ENCODE measurements at places on chromosomes 4 and X. TPM values are rescaled to one million over a fixed set of nuclear protein-coding genes. Genes with fewer than 3 reads are reported as not detected.

Gene PLP2
- 47.5 TPM for total RNA-seq

Gene PAGE1
- total RNA-seq: not detected

Gene ADH1B
- not detected for total RNA-seq

Gene GASK1B
- 0.60 TPM for total RNA-seq

Gene RUFY3
- 38.0 TPM for total RNA-seq

Gene BEX4
- total RNA-seq: 25.6 TPM

Gene FRYL
- total RNA-seq: 114 TPM

Gene NPFFR2
- total RNA-seq: not detected

Gene CXCL1
- total RNA-seq: not detected

Gene PITX2
- total RNA-seq: not detected

DNA sequence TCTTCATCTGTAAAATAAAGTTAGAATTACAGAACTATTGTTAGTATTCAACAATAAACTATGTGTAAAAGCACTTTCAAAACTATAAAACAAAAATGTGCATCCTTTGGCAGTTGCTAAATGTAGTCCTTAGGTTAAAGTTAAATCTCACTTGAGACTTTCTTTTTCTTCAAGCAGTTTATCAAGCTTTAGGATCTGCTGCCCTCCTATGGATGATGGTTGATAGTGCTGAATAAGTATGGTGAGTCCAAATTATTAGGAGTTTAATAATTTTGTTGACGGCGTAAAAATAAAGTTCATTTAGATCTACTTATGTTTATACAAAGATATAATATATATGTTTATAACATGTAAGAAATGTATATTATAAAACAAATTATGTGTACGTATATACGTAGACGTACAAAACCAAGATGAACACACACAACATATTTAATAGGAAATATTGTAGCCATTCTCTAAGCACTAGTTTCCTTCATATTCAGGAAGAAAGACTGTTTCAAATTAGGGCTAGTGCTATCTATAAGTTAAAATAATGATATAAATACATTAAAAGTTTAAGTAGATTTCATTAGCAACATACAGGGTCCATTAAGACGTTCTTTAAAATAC, 22.3 kb downstream of the UGT2A2 start:
- DNase-seq: no peak
- no peaks in the 10 kb centered on the region for H3K4me1 ChIP-seq
- H3K36me3 ChIP-seq: no peaks in the 10 kb centered on the region
- H3K27me3 ChIP-seq: no peaks in the 10 kb centered on the region

DNA sequence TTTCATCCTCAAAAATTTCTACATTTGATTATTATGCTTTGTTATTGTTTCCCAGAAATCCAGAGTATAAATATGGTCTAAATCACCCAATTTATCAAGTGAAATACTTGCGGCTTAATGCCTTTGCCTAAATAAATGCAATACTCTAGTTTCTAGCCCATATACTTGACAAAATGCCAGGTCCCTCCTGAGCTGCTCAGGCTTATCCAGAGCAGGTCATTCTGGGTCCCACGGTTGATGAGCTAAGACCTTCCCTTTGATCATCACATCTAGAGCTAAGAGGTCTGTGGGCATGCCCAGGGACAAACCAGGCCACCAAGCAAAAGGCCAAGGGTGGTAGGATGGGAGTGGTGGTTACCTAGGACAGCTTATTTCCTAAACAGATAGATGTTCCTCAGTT, 180.1 kb downstream of the SMIM20 start:
- peaks cover 5% of the 10 kb centered on the region for H3K27me3 ChIP-seq
- H3K4me1 ChIP-seq: peaks cover 7% of the 10 kb centered on the region
- H3K36me3 ChIP-seq: peaks cover 10% of the 10 kb centered on the region
- no peak overlapping the region for H3K27ac ChIP-seq
- no peak overlapping the region for H3K4me3 ChIP-seq

DNA sequence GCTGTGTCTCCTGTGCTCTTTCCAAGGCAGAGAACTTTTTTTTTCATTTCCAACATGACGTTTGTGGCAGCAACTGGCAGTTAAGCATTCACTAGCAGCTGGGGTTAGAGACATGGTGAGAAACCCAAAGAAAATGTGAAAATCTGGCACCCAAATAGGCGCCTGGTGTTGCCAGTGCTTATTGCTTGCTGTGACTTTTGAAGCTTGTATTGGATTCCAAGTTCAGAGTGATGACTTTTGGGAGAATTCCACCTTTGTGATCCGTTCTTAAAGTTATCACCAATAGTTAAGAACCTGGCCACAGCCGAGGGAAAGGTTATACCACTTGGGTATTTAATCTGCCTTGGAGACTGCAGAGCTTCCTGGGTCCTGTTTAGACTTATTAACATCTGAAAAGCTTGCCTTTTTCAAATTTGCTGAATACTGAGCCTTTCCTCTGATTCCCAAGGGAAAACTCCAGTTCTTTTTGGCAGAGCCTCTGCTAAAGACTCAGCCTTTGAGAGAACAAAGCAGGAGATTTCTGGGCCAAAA, 101.0 kb downstream of the OPHN1 start:
- DNase-seq: no peak
- H3K4me3 ChIP-seq: no peak overlapping the region
- H3K27me3 ChIP-seq: no peaks in the 10 kb centered on the region
- no peaks in the 10 kb centered on the region for H3K4me1 ChIP-seq
- no peaks in the 10 kb centered on the region for H3K36me3 ChIP-seq

GRCh38 chrX:141402897-141403610, 160.7 kb upstream of the SPANXC start:
- H3K4me1 ChIP-seq: no peaks in the 10 kb centered on the region
- H3K27ac ChIP-seq: no peak overlapping the region
- DNase-seq: no peak
- H3K4me3 ChIP-seq: no peak overlapping the region
- no peaks in the 10 kb centered on the region for H3K27me3 ChIP-seq
- no peaks in the 10 kb centered on the region for H3K36me3 ChIP-seq

DNA sequence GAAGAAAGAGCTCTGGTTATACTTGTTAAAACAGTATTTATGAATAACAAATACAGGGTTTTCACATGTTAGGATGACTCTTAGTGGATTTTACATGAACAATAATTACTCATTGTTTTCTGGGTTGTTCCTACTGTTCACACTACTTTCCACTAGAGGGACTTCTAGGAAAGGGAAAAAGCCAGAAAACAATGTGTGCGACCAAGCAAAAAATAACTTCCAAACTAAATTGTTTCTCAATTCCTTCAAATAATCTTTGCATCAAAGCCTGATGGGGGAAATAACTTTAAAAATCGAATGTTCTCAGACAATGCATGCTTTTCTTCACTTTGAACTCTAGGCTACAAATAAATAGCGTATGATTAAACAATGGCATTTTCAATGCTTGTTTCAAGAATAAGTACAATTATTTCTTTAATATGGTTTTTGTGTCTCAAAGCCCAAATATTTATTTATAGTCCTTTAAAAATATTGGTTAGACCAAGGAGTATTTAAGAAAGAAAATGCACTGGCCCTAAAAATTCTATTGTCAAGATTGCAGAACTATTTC, 72.1 kb upstream of the ETNPPL start:
- peaks cover 5% of the 10 kb centered on the region for H3K4me1 ChIP-seq
- no peak for DNase-seq
- H3K27me3 ChIP-seq: peaks cover 7% of the 10 kb centered on the region
- no peaks in the 10 kb centered on the region for H3K36me3 ChIP-seq

GRCh38 chr4:47053485-47053884, 22.1 kb downstream of the GABRB1 start:
- DNase-seq: no peak
- no peaks in the 10 kb centered on the region for H3K36me3 ChIP-seq
- H3K4me1 ChIP-seq: no peaks in the 10 kb centered on the region
- no peak overlapping the region for H3K27ac ChIP-seq

DNA sequence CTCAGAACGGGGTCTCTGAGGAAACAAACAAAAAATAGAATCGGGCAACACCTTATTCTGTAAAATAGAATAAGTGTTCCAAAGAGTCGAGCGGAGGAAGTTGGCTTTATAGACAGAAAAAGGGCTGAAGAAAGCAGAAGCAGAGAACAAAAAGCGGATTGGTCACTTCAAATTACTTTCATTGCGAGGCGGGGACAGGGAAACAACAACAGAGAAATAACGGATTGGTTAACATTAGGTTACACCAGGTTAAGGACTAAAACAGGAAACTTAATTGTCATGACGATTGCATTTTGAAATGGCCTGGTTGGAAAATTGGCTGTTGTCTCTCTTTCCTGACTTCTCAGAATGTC, 433 bp upstream of the COQ2 start:
- peaks cover 40% of the 10 kb centered on the region for H3K4me1 ChIP-seq
- H3K27me3 ChIP-seq: no peaks in the 10 kb centered on the region
- peak overlapping the region; percentile 98 for H3K27ac ChIP-seq
- no peak for DNase-seq

DNA sequence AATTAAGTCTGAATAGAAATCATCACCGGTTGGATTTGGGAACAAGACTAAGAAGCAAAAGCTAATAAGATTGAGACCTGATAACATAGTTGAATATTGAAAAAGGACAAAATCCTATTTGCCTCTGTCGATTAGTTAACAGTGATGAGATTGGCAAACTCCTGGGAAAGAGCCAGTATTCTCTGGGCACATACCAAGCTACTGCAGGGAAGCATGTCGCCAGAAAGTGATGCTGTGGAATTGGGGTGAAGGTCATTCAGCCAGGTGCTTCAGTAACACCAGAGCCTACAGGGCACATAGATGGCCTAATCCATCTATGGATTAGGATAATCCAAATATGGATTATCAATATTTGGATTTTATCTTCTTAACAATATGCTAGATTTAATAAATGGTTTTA, 44.0 kb downstream of the OSTC start:
- H3K4me1 ChIP-seq: no peaks in the 10 kb centered on the region
- H3K27me3 ChIP-seq: peaks cover 5% of the 10 kb centered on the region
- H3K27ac ChIP-seq: no peak overlapping the region
- H3K4me3 ChIP-seq: no peak overlapping the region

DNA sequence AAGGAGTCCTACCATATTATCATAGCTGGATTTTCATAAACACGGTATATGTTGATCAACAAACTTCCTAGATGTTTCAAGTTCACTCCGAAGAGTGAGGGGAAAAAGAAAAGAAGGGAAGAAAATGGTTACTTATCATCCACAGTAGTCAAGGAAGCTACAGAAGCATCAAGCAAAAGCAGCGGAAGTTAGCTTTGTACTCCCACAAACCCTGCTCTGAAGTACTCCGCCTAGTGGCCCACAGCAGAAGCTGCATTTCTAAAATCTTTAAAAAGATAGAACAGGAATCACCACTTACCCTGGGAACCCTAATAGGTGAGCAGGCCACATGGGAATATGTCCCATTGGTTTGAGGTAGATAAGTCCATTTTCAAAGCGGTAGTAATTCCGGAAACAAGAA, 28.5 kb upstream of the FRG1 start:
- no peaks in the 10 kb centered on the region for H3K4me1 ChIP-seq
- H3K27ac ChIP-seq: no peak overlapping the region
- H3K4me3 ChIP-seq: no peak overlapping the region
- H3K36me3 ChIP-seq: peaks cover 6% of the 10 kb centered on the region

- no peak for DNase-seq
- peaks cover 18% of the 10 kb centered on the region for H3K4me1 ChIP-seq
- H3K4me3 ChIP-seq: peak overlapping the region; percentile 65
- H3K27me3 ChIP-seq: no peaks in the 10 kb centered on the region
- peak overlapping the region; percentile 82 for H3K27ac ChIP-seq
Observed at GRCh38 chr4:88230969-88231771, 53.2 kb downstream of the PPM1K start.

GRCh38 chr4:165802452-165802851, 70.6 kb upstream of the TLL1 start:
- H3K4me1 ChIP-seq: no peaks in the 10 kb centered on the region
- H3K36me3 ChIP-seq: no peaks in the 10 kb centered on the region
- H3K27ac ChIP-seq: no peak overlapping the region
- DNase-seq: no peak
- no peaks in the 10 kb centered on the region for H3K27me3 ChIP-seq
- no peak overlapping the region for H3K4me3 ChIP-seq

DNA sequence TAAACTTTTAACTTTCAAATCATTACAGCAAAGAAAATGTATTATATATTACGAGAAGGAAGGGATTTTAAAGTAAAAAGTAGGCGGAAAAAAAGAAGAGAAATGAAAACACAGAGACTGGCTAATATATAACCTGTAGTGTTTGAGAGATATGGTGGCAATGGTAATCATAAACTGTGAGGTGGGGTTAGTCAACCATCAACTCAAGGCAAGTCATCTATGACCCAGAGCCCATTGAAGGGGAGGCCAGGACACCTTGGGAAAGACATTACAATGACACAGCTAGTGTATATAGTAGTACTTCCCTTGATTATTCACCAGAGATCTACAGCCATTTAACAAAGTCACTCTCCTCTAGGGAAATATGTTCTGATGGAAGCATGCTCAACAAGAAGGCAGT, 423.9 kb upstream of the PITX2 start:
- no peak overlapping the region for H3K4me3 ChIP-seq
- H3K27me3 ChIP-seq: no peaks in the 10 kb centered on the region
- H3K36me3 ChIP-seq: no peaks in the 10 kb centered on the region
- H3K4me1 ChIP-seq: no peaks in the 10 kb centered on the region
- no peak overlapping the region for H3K27ac ChIP-seq
- no peak for DNase-seq

GRCh38 chr4:75637176-75637575, 6.8 kb upstream of the CDKL2 start:
- H3K27ac ChIP-seq: no peak overlapping the region
- no peak for DNase-seq
- H3K4me3 ChIP-seq: no peak overlapping the region
- H3K36me3 ChIP-seq: peaks cover 15% of the 10 kb centered on the region

DNA sequence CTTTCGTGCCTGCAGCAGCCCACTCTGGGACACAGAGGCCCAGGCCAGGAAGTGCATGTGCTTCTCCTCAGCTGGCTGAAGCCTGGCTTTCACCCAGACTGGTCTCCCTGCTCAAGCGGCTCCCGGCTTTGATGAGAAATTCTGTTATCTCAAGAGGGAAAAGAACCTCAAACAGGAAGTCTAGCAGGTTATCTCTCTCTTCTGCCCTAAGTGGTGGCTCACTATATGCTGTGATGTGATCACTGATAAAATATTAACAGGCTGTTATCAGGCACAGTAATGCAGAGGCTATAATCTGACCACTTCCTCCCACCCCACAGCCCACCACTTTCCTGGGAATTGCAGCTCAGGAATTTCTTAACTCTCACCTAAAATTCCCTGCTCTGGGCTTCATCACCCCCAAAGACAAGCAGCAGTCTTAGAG, 13.3 kb downstream of the CLDN2 start:
- no peak for DNase-seq
- no peaks in the 10 kb centered on the region for H3K27me3 ChIP-seq
- no peak overlapping the region for H3K4me3 ChIP-seq
- H3K36me3 ChIP-seq: no peaks in the 10 kb centered on the region
- no peaks in the 10 kb centered on the region for H3K4me1 ChIP-seq
- H3K27ac ChIP-seq: no peak overlapping the region

GRCh38 chr4:85732124-85732523, 257.2 kb downstream of the ARHGAP24 start:
- H3K27me3 ChIP-seq: no peaks in the 10 kb centered on the region
- no peaks in the 10 kb centered on the region for H3K36me3 ChIP-seq
- no peak overlapping the region for H3K4me3 ChIP-seq
- no peak overlapping the region for H3K27ac ChIP-seq

GRCh38 chr4:146059865-146060264, 115.7 kb upstream of the LSM6 start:
- no peak overlapping the region for H3K4me3 ChIP-seq
- no peaks in the 10 kb centered on the region for H3K36me3 ChIP-seq
- peaks cover 14% of the 10 kb centered on the region for H3K27me3 ChIP-seq
- no peak for DNase-seq
- no peak overlapping the region for H3K27ac ChIP-seq
- no peaks in the 10 kb centered on the region for H3K4me1 ChIP-seq

Data from activated naive CD8-positive, alpha-beta T cell treated with anti-CD3 and anti-CD28 coated beads, Interleukin-2, amount 10 ng/mL, durations not matched to agents 7 days and 5 days (primary cell).